Caki2 (cell line): ENCODE measurements at places on chromosomes 7 and 10. TPM values are rescaled to one million over a fixed set of nuclear protein-coding genes. Genes with fewer than 3 reads are reported as not detected.

The TAS2R41 gene
- not detected in 2 replicates for total RNA-seq

The PPIF gene
- 85.8 and 124 TPM in 2 replicates for total RNA-seq

The CCDC172 gene
- not detected in 2 replicates for total RNA-seq

The COBL gene
- 0.35 and 1.3 TPM in 2 replicates for total RNA-seq

DNA sequence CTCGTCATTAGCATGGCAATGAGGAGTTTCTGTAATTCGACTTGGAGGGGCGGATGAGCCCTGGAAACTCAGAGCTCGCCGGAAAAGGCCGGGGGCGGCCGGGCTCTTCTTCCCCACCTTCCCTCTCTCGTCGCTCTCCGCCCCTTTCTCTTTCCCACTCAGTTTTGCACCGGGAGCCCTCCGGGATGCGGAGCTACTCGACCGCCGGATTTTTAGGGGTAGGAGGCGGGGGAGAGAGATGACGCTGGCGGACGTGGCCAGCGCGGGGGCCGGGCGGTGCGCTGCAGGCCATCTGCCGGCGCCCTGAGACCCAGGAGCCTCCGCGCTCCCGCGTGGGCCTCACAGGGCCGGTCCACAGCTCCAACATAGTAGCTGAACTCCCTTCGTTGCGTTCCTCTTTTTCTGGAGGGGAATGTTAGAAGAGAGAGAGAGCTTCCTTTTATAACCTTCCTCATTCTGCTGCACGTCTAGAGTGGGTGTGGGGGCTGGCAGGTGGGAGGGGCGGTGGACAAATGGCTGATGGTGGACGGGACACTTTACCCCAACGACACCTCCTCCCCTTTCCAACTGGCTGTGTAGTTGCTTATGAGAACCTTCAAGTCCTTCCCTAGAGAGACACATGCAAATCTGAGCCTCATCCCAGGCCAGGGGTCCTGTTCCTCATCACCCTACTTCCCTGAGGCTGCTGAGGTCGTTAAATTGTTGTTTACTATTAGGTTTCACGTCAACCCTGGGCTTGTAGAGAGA, 1.1 kb upstream of the HOXA1 start:
- peak; percentile 57 for DNase-seq

- DNase-seq = no peak
Measured at GRCh38 chr7:39952374-39952773, 2.3 kb downstream of the CDK13 start.

GRCh38 chr7:23474094-23474828, 4.0 kb upstream of the IGF2BP3 start:
- peak; percentile 99 for DNase-seq

DNA sequence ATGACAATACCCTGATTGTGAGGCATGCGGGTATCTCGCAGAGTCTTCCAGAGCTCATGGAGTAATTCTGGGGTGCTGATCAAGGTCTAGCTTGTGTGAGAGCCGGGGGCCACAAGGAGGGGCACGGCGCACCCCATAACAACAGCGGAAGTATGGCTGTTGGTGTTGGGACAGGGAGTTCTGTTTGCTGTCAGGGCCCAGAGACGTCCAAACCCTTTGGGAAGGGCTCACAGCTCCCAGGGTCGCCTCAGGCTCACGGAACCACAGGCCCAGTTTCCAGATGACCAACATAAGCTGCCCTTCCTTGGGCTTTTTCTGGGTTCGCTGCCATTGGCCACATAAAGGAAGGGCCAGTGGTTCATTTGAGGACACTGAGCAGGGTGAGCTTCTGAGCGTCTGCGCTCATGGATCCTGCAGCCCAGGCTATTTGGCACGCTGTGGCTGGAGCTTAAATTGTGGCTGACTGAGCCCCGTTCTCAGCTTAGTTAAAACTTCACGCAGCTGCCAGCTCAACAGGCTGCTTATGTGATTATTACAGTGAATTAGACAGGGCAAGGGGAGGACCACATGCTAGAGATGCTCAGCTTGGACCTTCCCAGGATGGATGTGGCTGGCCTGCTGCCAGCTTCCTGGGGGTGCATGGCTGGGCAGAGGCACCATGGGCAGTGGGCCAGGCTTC, 92.3 kb downstream of the DNAJB6 start:
- DNase-seq = no peak

DNA sequence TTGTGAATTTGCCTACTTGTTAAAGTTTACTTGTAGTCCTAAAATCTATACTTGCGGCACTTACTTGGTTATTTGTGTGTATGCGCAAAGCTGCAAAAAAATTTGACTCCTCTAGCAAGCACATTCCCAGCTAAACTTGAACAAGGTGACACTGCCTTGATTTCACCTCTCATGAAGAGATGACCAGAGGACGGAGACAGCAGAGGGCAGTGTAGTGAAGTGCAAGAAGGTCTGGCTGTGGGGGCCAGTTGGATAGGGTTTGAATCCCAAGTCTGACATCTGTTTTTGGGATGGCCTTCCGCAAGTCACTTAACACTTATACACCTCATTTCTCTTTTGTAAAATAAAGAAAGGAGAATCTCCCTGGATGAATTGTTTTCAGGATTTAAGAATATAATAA, 15.7 kb downstream of the SLK start:
- DNase-seq = no peak

GRCh38 chr7:74405899-74406512, 47.7 kb upstream of the GTF2IRD1 start:
- DNase-seq = no peak

DNA sequence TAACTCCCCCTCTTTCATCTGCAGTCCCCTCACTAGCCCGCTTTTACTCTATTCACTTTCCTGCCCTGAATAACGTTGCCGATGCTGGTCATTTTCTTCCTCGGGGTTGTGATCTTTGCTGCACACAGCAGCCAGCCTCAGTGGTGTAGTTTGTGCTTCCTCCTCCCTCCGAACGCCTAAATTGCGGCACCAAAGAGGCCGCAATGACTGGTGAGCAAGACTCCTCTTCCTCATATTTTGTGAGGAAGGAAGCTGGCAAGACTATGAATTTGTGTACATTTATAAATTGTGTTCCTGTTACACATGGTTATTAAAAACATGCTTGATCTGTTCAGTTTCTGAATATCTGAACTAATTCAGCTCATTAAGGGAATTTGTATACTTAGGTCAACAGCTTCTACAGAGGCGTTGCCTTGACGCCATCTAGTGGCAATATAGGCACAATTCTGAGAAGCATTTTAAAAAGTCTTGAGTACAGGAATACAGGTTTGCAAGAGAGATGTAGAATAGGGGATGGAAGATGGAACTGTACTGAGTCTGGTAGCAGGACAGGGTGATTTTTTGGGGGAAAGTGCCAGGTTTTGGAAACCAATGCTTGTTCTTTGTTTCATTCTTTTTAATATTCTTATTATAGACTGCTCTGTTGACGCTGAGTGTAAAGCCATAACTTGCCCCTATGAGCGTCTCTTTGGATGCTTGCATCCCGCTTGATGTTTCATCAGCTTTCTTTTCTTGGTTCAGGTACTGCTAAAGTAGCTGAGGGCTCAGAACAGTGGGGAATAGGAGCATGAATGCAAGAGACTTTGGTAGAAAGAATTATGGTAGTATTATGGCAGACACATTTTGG, 4.1 kb upstream of the TAS2R5 start:
- DNase-seq = peak; percentile 29

GRCh38 chr10:124362568-124362967, 56.2 kb downstream of the OAT start:
- DNase-seq = no peak

DNA sequence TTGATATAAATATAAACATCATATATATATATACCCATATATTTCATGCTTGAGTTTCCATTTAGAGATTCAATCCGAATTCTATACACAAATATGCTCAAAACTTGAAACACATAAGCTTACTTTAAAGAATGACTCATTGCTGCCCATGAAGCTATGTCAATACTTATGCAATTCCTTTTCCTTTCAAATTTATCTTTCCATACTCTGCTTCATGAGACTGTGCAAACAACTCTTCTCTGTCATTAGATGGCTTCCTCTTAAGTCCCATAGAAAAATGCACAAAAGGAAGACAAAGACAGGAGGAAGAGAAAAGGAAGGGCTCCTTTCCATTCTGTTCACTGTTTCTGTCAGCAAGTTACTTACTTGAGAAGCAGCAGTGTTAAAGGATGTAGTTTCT, 895.7 kb upstream of the SORCS1 start:
- no peak for DNase-seq

- no peak for DNase-seq
Measured at GRCh38 chr7:94389381-94389780, 5.3 kb upstream of the COL1A2 start.
